ENCODE measurements at places on chromosomes 6 and 20.

DNA sequence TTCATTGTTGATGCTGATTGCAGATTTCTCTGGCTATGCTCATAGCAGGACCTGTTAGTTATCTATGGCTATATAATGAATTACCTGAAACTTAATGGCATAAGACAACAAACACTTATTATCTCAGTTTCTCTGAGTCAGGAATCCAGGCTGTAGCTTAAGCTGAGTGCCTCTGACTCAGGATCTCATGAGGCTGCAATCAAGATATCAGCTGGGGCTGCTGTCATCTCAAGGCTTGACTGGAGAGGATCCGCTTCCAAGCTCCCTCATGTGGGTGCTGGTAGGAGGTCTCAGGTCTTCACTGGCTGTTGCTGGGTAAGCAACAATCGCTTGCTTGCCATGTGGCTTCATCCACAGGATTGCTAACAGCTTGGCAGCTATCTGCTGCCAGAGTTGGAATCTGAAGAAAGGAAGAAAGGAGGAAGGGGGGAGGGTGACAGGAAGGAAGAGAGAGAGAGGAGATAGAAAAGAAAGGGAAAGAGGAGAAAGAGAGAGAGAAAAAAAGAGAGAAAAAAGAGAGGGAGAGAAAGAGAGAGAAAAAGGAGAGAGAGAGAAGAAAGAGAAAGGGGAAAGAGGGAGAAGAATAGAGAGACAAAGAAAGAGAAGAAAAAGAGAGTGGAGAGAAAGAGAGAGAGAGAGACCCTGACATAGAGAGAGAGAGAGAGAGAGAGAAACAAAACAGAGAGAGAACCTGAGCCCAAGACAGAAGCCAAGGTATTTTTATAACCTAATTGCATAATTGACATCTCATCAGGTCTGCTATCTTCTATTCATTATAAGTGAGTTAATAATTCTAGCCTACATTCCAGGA is 579.0 kb upstream of the BTBD3 start:
- no peak for DNase-seq

GRCh38 chr6:41527721-41528408 is 18.3 kb upstream of the FOXP4 start:
- no peak for DNase-seq

DNA sequence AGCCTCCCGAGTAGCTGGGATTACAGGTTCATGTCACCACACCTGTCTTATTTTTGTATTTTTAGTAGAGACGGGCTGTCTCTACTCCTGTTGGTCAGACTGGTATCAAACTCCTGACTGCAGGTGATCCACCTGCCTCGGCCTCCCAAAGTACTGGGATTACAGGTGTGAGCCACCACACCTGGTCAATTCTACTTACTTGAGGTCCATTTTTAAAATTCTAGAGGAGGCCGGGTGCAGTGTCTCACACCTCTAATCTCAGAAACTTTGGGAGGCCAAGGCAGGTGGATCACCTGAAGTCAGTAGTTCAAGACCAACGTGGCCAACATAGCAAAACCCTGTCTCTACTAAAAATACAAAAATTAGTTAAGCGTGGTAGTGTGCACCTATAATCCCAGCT is 7.8 kb downstream of the RIPOR3 start:
- no peak for DNase-seq

DNA sequence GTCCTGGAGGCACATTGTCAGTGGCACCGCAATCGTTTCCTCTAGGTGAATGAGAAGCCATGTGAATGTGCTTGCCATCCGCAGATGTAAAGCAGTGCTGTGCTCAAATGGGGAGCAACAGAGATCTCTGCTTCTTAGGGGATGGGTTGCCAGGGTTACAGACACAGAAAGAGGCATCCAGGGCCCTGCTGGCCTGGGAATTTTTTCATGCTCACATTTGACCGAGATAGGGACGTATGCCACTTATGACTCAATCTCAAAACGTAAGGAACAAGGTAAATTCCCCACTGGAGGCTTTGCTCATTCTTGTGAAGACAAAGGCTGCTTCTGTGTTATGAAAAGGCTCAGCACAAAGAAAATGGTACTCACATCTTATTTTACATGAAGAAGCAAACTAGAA is 11.0 kb downstream of the C6orf118 start:
- DNase-seq = no peak

DNA sequence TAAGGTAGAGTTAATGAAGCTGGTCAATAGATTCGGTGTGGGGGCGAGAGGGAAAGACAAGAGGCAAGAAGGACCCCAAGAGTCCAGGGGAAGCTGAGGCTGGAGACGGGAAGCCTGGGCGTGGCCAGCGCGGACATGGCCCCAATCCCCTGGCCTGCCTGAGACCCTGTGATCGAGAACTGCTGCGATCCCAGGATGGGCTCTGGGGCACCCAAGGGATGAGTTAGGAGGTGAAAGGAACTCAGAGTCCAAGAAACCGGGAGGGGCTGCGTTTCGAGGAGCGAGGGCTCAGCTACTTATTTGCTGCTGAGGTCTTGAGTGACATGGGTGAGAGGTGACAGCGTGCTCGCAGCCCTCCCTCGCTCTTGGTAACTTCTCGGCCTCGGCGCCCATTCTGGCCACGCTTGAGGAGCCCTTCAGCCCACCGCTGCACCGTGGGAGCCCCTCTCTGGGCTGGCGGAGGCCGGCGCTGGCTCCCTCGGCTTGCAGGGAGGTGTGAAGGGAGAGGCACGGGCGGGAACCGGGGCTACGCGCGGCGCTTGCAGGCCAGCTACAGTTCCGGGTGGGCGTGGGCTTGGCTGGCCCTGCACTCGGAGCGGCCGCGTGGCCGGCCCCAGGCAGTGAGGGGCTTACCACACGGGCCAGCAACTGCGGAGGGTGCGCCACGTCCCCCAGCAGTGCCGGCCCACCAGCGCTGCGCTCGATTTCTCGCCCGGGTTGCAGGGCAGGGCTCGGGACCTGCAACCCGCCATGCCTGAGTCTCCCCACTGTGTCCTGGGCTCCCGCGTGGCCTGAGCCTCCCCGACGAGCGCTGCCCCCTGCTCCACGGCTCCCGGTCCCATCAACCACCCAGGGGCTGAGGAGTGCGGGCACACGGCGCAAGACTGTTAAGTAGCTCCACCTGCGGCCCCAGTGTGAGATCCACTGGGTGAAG is 58.2 kb downstream of the IRF4 start:
- DNase-seq = no peak

GRCh38 chr6:164183556-164184123 is 769.1 kb downstream of the QKI start:
- DNase-seq = no peak

DNA sequence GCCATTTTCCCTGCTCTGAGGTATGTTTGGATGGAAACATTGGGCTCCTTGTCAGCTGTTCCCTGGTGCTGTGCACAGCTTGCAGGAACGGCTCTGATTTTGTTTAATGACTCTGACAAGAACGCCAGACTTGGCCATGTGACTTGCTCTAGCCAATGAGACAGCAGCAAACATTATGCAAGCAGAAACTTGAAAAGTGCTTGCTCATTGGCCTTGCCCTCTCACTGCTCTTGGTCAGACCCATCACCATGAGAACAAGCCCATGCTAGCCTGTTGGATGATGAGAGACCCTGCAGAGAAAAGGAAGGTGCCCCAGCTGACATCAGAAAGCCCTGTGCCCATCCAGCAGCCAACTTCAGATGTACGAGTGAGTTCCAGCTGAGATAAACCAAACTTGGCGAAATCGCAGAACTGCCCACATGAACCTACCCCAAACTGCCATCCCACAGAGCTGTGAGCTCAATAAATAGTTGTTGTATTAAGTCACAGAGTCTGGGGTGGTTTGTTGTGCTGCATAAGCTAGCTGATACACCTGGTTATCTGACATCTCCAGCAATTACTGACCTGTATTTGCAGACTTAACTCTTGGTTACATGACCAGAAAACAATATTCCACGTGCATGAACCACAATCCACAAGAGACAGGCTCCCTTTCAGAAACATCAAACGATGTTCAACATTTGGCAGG is 96.9 kb downstream of the JPH2 start:
- no peak for DNase-seq

DNA sequence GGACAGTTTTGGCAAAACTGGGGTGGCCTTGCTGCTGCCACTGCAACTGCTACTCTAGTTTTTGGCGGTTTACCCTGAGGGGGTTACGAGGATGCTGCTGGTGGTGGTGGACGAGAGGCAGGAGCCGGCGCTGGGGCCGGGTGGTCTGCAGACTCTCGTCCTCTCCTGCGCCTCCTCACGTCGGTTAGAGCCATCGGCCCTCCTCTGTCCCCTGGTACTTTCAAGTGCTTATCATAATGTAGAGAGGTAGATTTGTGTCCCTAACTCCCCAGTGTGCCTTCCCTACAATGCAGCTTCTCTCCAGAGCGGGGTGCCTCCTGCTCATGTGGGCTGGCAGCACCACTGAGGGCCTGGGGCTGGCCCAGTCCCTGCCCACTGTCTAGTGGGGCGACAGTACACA is 25.9 kb downstream of the PNLDC1 start:
- no peak for DNase-seq

DNA sequence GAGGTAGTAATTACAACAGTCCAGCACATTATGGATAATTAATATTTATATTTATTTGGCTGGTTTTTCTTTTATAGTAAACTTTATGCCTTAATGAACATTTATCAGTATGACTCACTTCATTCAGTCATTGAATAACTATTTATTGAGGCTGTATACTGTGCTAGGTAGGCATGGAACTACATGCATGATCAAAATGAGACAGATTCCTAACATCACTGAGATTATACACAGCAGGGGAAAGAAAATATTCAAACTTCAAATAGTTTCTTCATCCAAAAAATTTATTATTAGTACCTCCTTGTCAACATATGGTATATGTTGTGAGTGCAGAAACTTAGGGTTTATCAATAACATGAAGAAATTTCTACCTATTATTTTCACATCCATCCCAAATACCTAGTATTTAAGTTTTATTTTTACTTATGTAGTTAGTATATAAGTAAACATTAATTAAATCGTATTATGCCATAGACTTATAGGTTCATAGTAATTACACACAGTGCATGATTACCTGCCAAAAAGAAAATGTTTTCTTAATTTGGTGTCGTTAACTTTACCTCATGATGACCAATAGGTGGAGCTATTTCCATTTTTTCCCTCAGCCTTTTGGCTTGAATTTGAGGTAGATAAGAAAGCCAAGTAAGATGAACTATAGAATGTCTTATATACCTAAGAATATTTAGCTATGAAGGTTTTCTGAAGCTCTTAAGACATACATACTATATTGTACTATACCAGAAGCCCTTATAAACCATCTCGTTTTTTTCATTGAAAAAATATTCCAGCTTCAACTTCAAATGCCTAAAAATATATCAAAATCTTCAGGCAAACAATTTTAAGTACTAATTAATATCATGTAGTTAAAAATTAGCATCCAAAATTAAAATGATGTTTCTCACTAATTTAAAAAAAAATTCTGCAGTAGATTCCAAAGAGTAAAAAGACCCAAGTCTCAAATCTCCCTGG is 12.5 kb upstream of the TMEM30A start:
- DNase-seq = no peak

DNA sequence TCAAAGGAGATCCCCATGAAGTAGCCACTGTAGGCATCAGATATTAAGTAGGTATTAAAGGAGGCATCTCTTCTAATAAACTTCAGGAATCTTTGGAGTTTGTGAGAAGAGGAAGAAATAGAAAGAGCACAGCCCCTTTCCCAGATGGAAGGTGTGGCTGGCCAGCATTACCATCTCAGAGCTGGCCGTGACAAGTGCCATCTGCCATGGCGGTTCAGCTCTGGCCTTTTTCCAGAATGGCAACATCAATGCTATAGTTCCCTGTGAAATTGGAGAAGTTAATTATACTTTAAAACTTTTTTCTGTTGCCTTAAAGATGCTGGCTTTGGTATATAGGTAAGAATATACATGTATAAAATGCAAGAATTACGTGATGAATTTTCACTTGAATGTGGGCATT is 51.9 kb upstream of the MCUR1 start:
- no peak for DNase-seq

DNA sequence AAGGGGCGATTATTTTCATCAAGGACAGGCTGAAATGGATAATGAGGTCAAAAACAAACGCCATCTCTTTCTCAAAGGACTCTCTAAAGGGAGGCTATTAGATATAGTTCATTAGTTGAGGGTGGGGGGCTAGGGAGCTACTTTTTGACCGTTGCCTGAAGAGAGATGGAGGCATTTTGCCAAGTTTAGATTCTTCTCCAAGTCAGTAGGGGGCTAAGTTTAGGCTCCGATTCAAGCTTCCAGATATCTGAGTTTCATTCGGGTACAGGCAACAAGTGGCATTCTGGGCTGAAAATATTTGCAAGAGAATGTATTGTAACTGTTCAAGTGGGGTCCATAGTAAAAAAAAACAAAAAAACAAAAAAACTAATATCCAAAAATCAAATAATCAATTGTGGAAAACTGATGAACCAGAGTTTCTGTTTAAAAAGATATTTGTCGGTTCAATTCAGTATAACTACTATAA is 43.4 kb upstream of the PIM1 start:
- no peak for DNase-seq

DNA sequence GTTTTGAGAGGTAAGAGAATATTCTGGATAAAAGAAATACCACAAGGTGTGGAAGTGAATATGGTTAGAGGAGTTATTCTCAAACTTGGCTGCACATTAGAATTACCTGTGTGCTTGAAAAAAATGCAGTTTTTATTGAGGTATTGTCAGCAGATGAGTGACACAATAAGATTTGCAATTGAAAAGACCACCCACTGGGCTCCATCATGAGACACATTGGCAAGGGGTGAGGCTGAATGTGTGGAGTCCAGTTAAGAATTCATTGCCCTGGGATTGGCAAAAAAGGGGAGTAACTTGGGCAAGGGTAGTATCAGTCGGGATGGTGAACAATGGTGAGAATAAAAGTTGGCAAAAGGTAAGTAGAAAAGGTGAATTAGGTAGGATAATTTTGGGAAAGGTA is 63.5 kb downstream of the MEI4 start:
- no peak for DNase-seq

DNA sequence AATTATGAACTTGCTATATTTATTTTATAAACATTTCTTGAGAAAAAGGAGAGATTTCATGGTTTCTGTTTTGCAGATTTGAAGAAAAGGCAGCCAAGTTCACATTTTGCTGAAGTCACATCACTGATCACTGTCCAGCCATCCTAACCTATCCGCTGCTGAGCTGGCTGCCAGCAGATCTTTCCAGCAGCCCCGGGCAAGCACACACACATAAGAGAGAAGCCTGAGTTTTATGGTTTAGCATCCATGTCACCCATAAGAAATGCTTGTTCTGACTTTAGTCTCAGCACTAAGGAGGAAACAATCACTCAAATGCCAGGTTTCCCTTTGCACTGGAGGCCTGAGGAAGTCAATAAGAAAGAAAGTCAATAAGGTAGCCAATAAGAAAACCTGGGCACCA is 287.1 kb downstream of the SMOC2 start:
- DNase-seq = no peak

Data from kidney epithelial cell (primary cell).